ENCODE measurements at places on chromosomes 16 and 17. TPM values are rescaled to one million over a fixed set of nuclear protein-coding genes. Genes with fewer than 3 reads are reported as not detected.

DNA sequence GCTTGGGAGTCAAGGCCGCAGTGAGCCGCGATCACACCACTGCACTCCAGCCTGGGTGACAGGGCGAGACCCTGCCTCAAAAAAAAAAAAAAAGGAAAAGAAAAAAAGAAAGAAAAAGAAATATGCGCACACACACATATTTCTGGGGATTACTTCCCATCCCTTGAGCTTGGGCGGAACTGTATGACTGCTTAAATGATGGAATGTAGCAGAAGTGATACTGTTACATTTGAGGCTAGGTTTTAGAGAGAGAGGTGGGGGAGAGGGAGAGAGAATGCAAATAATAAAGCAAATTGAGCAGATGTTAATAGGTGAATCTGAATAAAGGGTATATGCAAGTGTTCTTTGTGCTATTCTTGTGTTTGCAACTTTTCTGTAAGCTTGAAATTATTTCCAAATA is 12.0 kb upstream of the USP32 start:
- H3K27me3 ChIP-seq = no peaks in the 10 kb centered on the region
- H3K36me3 ChIP-seq = no peaks in the 10 kb centered on the region
- H3K4me1 ChIP-seq = no peaks in the 10 kb centered on the region
- H3K4me3 ChIP-seq = no peak overlapping the region
- H3K27ac ChIP-seq = no peak overlapping the region
- no peak for DNase-seq

WNK4 gene
- 1.0 TPM for total RNA-seq

GRCh38 chr17:1915889-1916288 is 86.1 kb downstream of the RPA1 start:
- H3K36me3 ChIP-seq = no peaks in the 10 kb centered on the region
- H3K4me1 ChIP-seq = no peaks in the 10 kb centered on the region
- no peaks in the 10 kb centered on the region for H3K27me3 ChIP-seq
- no peak overlapping the region for H3K27ac ChIP-seq
- DNase-seq = no peak
- H3K4me3 ChIP-seq = no peak overlapping the region

- no peak for DNase-seq
- no peaks in the 10 kb centered on the region for H3K27me3 ChIP-seq
- H3K4me1 ChIP-seq = no peaks in the 10 kb centered on the region
- H3K4me3 ChIP-seq = no peak overlapping the region
Observed at GRCh38 chr17:75559958-75560533, 27.6 kb upstream of the MYO15B start.

- H3K4me1 ChIP-seq = peaks cover 47% of the 10 kb centered on the region
- H3K27ac ChIP-seq = no peak overlapping the region
- no peaks in the 10 kb centered on the region for H3K36me3 ChIP-seq
- no peak for DNase-seq
Observed at GRCh38 chr17:77417575-77417974, 276.8 kb downstream of the SEC14L1 start.

- no peak overlapping the region for H3K4me3 ChIP-seq
- no peak overlapping the region for H3K27ac ChIP-seq
- H3K36me3 ChIP-seq = no peaks in the 10 kb centered on the region
- H3K4me1 ChIP-seq = no peaks in the 10 kb centered on the region
Observed at GRCh38 chr16:85296859-85297660, 184.8 kb upstream of the CIBAR2 start.

DNA sequence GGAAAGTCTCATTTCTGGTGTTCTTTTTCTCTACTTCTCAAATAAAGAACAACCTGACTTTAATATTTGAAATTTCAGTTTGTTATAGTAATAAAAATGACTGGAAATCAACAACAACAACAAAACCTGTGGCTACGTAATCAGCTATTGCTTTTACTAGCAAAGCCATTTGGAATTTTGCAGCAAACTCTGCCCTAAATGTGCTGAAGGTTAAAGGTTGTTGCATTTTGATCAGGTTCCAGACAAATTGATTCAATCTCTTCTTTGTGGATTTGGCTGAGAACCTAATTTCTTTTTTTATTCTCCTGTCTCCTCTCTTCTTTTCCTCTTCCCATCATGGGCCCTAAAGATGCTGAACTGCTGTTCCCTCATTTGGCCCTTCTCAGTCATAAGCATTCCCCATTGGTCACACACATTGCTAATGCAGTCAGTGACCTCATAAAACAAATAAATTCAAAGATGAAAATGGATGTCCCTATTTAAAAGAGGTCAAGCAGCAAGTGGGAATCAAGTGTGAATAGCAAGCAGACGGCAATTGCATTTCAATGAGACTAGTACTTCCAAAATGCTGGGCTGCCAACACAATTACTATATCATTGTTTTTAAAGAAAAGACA is 795.1 kb upstream of the CDH8 start:
- no peaks in the 10 kb centered on the region for H3K27me3 ChIP-seq
- no peaks in the 10 kb centered on the region for H3K4me1 ChIP-seq
- peaks cover 2% of the 10 kb centered on the region for H3K36me3 ChIP-seq
- no peak overlapping the region for H3K27ac ChIP-seq

- no peak for DNase-seq
- H3K36me3 ChIP-seq = no peaks in the 10 kb centered on the region
- no peak overlapping the region for H3K27ac ChIP-seq
- H3K4me1 ChIP-seq = peaks cover under 1% of the 10 kb centered on the region
- H3K4me3 ChIP-seq = no peak overlapping the region
Observed at GRCh38 chr17:61447358-61447757, 4.9 kb upstream of the TBX4 start.

DNA sequence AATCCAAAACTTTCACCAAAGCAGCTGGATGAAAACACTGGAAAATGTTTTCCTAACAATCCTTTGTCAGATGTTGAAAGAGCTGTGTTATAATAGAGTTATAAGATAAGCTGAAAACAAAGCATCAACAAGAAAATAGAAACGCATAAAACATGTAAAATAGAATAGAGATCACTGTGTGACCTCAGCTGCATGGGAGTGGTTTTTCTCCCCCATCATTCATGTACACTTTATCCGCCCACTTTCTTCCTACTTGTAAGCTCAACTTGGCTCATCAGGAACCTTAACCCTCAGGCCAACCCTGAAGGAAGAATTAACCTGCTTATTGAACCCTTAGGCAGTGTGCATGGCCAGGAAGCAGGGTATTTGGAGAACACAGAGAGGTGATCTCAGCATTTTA is 238.5 kb upstream of the PMFBP1 start:
- H3K27me3 ChIP-seq = no peaks in the 10 kb centered on the region
- no peak for DNase-seq
- no peak overlapping the region for H3K27ac ChIP-seq
- peaks cover 5% of the 10 kb centered on the region for H3K4me1 ChIP-seq
- H3K4me3 ChIP-seq = no peak overlapping the region

DNA sequence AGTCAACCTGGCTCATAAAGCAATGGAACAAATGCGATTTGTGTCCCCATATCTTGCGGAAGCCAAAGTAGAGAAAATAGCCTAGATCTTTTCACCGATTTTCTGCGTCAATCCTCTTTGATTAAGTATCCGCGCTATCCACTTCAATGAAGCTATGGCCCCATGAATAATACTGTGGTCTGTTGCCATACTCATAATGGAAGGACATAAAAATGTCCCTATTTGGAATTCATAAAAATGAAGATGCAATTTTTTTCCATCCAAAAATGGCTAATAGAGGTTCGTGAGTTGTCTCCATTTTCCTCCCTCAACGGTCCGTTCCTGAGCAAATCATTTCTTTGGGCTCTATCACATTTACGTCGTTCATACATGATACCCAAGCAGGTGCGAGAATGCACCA is 25.4 kb upstream of the ADCY9 start:
- DNase-seq = no peak
- H3K27me3 ChIP-seq = peaks cover 11% of the 10 kb centered on the region
- no peak overlapping the region for H3K27ac ChIP-seq
- H3K4me3 ChIP-seq = no peak overlapping the region
- no peaks in the 10 kb centered on the region for H3K36me3 ChIP-seq

DNA sequence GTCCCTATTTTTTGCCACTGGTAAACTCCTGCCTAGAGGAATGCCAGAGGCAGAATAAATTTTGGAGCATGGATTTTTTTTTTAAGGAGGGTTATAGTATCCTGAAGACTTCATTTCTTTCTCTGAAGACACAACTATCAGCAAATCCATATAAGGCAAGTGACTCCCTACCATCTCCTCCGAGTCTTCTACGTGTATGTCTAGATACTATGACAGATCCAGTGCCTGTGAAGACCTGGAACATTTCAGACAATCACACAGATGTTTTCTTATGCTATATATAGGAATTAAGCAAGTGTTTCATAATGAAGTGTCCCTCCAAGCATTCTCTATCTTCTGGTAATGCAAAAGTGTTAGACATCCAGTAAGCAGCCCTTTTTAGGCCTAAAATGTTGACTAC is 255.5 kb upstream of the TBX2 start:
- no peaks in the 10 kb centered on the region for H3K36me3 ChIP-seq
- no peak overlapping the region for H3K4me3 ChIP-seq
- no peaks in the 10 kb centered on the region for H3K27me3 ChIP-seq
- no peak for DNase-seq
- H3K27ac ChIP-seq = no peak overlapping the region

- no peaks in the 10 kb centered on the region for H3K27me3 ChIP-seq
- H3K4me3 ChIP-seq = peak overlapping the region; percentile 82
- H3K4me1 ChIP-seq = peaks cover 98% of the 10 kb centered on the region
- peaks cover 27% of the 10 kb centered on the region for H3K36me3 ChIP-seq
- DNase-seq = peak; percentile 70
Observed at GRCh38 chr16:57000271-57001025, 11.1 kb downstream of the NLRC5 start.

DNA sequence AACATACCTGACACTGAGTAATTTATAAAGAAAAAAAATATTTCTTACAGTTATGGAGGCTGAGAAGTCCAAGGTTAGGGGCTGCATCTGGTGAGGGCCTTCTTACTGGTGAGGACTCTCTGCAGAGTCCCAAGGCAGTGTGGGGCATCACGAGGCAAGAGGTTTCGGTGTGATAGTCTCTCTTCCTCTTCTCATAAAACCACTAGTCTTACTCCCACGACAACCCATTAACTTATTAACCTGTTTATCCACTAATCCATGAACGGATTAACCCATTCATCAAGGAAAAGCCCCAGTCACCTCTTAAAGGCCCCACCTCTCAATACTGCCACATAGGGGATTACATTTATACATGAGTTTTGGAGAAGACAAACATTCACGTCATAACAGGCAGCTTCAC is 20.1 kb downstream of the CIITA start:
- H3K27me3 ChIP-seq = peaks cover 19% of the 10 kb centered on the region
- H3K36me3 ChIP-seq = no peaks in the 10 kb centered on the region
- no peak overlapping the region for H3K27ac ChIP-seq
- no peak overlapping the region for H3K4me3 ChIP-seq

MPP2 gene
- total RNA-seq = 4.0 TPM

CACNB1 gene
- 10.5 TPM for total RNA-seq

DNA sequence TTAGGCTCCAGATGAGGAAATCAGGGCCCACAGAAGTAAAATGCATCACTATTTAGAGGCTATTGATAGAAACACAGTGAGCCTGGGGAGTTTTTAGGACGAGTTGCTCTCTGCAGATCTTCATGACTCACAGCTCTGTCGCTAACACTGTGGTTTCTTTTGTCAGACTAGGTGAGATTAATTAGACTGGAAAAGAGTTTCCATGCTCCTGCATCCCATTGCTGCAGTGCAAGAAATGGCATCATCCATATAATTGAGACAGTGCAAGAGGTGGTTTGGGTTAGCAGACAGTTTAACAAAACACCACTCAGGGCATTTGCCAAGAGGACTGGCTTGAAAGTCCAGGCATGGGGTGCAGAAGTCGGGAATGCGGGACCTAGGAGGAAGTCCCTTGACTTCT is 198.8 kb upstream of the CACNG5 start:
- H3K27ac ChIP-seq = peak overlapping the region; percentile 79
- H3K4me3 ChIP-seq = peak overlapping the region; percentile 20
- H3K36me3 ChIP-seq = peaks cover 3% of the 10 kb centered on the region
- peaks cover 62% of the 10 kb centered on the region for H3K4me1 ChIP-seq
- DNase-seq = no peak
- H3K27me3 ChIP-seq = no peaks in the 10 kb centered on the region

- H3K36me3 ChIP-seq = peaks cover 24% of the 10 kb centered on the region
- DNase-seq = no peak
- peak overlapping the region; percentile 99 for H3K4me3 ChIP-seq
- H3K27me3 ChIP-seq = no peaks in the 10 kb centered on the region
- peaks cover 72% of the 10 kb centered on the region for H3K4me1 ChIP-seq
Observed at GRCh38 chr17:16439303-16439791, 24.0 kb downstream of the TRPV2 start.

DNA sequence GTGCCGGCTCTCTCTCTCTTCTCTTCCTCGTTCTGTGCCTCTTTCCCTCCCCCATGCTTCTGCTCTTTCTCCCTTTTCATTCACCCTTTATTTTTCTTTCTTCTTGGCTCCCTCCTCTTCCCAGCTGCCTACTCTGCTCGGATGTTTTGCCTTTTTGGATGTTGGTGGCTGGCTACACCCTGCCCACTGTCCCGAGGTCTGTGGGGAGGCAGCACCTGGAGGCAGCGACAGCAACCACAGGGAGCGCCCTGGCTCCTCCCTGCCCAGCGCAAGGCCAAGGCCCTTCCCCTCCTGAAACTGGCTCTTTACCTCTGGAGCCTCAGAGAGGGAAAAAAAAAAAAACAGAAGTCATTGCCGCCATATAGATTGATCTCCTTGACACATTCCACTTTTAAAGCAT is 20.0 kb downstream of the CLUAP1 start:
- no peak overlapping the region for H3K27ac ChIP-seq
- no peak for DNase-seq
- H3K4me3 ChIP-seq = no peak overlapping the region
- no peaks in the 10 kb centered on the region for H3K4me1 ChIP-seq
- peaks cover 1% of the 10 kb centered on the region for H3K36me3 ChIP-seq

DNA sequence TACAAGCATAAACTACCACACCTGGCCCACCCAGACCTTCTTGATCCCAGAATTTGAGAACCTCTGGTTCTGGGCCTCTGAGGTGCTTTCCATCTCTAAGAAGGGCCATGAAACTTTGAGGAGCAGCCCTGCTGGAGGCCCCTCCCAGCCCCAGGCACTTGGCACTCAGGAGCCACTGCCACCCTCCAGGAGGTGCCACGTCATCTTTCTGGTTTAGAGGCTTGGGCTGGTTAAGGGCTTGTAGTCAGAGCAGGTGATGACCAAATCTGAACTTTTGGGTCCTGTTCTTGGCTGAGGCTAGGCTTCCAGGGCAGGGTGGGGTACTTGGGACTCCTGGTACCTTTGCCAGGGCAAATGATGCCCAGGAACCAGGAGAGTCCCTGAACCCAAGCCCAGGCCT is 13.8 kb upstream of the DLX4 start:
- peaks cover 49% of the 10 kb centered on the region for H3K27me3 ChIP-seq
- no peak overlapping the region for H3K4me3 ChIP-seq
- DNase-seq = no peak
- no peaks in the 10 kb centered on the region for H3K36me3 ChIP-seq
- no peaks in the 10 kb centered on the region for H3K4me1 ChIP-seq

- no peaks in the 10 kb centered on the region for H3K36me3 ChIP-seq
- H3K4me1 ChIP-seq = no peaks in the 10 kb centered on the region
- H3K27me3 ChIP-seq = no peaks in the 10 kb centered on the region
- H3K27ac ChIP-seq = no peak overlapping the region
Observed at GRCh38 chr16:81277541-81278080, 37.2 kb upstream of the GAN start.

SOX15 gene
- 0.86 TPM for total RNA-seq

ACBD4 gene
- total RNA-seq = 20.1 TPM

- peaks cover 7% of the 10 kb centered on the region for H3K4me1 ChIP-seq
- H3K27ac ChIP-seq = no peak overlapping the region
- DNase-seq = no peak
- no peak overlapping the region for H3K4me3 ChIP-seq
Observed at GRCh38 chr16:23303685-23304084, 1.6 kb downstream of the SCNN1B start.

MT1A gene
- total RNA-seq = 0.74 TPM

TMEM98 gene
- total RNA-seq = 0.86 TPM

MYH1 gene
- total RNA-seq = not detected

Data from activated T-cell treated with anti-CD3 and anti-CD28 coated beads, Interleukin-2, amount 50 U/mL, for 72 hours (primary cell).